ENCODE measurements at places on chromosomes 6 and 20.

GRCh38 chr6:17497535-17498095 lies 102.5 kb upstream of the FAM8A1 start:
- no peak for DNase-seq

GRCh38 chr20:40955326-40955725 lies 73.3 kb upstream of the TOP1 start:
- DNase-seq: no peak

DNA sequence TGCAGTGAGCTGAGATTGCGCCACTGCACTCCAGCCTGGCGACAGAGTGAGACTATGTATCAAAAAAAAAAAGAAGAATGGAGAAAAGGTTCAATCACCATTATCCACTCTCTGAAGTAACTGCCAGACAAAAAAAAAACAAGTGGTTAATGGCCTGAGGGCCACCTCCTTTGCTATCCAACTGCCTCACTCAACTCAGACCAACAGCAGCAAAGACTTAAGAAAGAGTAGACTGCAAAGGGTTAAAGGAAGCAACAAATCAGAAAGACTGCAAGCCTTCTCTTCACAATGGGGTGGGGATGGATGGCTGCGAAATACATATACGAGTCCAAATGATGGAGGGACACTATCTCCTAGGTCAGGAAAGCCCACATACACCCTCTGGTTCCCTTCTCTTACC lies 3.2 kb downstream of the NFS1 start:
- DNase-seq: no peak

GRCh38 chr20:50423758-50424157 lies 86.4 kb upstream of the PTPN1 start:
- no peak for DNase-seq

DNA sequence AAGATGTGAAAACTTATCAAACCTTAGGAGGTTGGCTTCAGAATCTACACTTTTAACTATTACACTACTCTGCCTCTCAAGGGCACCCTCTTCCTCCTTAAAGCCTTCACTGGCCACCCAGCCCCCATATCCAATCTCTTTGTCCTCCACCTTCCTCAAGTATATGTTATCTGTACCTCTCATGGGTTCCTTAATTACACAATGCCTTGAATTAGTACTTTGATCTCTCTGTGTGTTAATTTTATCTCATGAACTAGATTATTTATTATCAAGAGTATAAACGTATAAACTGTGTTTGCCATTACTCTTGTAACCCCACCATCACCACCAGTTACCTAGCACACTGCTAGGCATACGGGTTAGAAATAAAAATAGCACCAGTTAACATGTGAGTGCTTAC lies 83.3 kb downstream of the NCR2 start:
- DNase-seq: no peak

- DNase-seq: no peak
Observed at GRCh38 chr20:52342913-52343312, 151.3 kb upstream of the ZFP64 start.

GRCh38 chr6:82612475-82613039 lies 248.9 kb downstream of the TPBG start:
- DNase-seq: no peak

- no peak for DNase-seq
Observed at GRCh38 chr20:3250091-3250504, 11.1 kb upstream of the SLC4A11 start.

DNA sequence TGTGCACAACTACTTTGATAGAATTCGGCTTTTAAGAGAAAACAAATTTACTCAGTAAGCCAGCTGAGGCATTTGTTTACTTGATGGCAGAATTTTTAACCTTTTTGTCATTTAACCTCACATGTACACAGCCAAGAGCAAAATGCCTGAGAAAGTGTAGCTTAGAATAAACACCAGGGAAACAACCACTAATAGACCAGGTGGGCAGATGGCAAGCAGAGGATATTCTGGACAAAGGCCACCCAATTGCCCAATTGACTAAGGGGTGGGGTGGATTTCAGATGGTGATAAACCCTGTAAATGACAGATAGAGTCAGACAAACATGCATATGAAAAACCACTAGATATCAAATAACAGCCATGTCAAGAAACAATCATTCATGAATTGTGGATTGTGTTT lies 190.7 kb upstream of the FBXL4 start:
- no peak for DNase-seq

DNA sequence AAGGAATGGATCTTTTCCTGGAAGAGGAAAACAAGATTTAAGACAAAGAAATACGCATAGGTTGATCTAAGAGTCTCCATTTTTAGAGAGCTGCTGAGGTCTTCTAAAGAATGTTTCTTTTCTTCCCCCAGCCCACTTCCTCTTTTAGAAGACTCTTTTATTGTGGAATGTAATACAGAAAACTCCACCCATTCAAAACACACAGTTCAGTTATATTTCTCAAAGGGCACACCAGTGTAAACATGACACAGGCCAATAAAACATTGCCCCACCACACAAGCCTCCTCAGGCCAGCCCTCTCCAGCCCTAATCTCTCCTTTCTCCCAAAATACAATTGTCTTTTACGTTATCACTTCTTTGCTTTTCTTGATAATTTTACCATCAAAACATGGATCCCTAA lies 42.8 kb downstream of the SLC35B3 start:
- no peak for DNase-seq

- no peak for DNase-seq
Observed at GRCh38 chr6:14235653-14236356, 118.2 kb downstream of the CD83 start.

DNA sequence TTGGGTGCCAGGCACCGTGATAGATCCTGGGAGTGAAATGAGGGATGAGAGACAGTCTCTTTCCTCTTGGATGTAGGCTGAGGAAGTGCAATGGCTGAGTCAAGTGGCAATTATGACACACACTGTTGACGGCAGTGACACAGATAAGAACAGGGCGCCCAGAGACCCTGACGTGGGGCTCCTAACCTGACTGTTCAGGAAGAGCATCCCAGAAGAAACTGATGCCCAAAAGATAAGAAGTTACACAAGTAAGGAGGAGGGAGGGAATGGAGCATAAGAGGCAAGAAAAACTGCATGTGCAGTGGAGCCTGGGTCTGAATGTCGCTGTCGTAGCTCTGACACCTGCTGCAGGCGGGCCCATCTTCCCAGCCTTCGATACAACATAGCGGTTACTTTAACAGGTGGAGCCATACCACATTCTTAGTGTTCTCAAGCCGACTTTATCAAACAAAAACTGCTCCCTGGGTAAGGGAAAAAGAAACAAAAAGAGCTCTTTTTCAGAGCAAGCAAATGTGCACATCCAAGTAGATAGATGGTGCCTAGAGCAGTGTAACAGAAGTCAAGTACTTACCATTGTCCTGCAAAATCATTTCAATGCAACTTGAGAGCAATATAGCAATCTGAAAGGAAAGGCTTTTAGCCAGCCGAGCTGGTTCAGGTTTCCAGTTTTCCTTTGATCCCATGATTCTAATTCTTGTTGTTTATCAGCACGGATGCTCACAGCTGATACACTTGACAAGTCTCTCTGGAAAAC lies 463.9 kb upstream of the JARID2 start:
- DNase-seq: no peak

- DNase-seq: peak; percentile 57
Observed at GRCh38 chr20:53735536-53736050, 142.0 kb upstream of the ZNF217 start.

- DNase-seq: no peak
Observed at GRCh38 chr6:10136636-10137035, 278.2 kb downstream of the TFAP2A start.
